ENCODE measurements at places on chromosomes 11 and 22. TPM values are rescaled to one million over a fixed set of nuclear protein-coding genes. Genes with fewer than 3 reads are reported as not detected.

TYMP gene
- 101 TPM for total RNA-seq

ELFN2 gene
- total RNA-seq, result 0.62 TPM

CRYBA4 gene
- total RNA-seq, result not detected

DNA sequence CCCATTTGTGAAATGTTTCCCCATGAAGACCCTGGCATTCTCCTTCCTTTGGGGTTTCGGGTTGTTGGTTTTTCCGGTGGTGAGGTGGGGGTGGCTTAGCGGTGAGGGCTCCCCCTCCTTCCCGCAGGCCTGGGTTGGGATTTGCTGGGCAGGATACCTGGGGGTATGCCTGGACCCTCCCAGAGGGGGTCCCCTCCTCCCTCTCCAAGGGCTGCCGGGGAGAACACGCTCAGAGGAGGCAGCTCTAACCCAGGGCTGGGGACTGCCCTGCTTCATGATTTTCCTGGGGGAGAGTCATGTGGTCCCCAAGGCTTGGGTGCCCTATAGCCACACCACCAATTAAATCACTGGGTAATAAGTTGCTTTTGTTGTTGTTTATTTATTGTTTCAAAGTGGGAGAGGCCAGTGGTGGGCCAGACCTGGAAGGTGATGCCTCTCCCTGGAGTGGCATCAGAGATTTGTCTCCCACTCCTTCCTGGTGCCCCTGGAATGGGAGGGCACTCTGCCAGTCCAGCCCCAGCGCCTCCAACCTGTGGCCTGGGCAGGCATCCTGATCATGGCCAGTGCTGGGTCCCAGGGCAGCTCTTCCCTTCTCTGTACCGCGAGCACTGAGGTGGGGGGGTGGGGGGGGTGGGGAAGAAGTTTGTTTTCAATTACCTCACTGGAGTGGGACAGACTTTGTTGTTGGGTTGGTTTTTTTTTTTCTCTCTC is 1.3 kb upstream of the CLCF1 start:
- no peak for DNase-seq
- no peaks in the 10 kb centered on the region for H3K36me3 ChIP-seq
- peaks cover 47% of the 10 kb centered on the region for H3K27me3 ChIP-seq
- peak overlapping the region; percentile 85 for H3K4me3 ChIP-seq
- peaks cover 28% of the 10 kb centered on the region for H3K4me1 ChIP-seq

- no peak for DNase-seq
- no peak overlapping the region for H3K27ac ChIP-seq
- H3K4me1 ChIP-seq, result no peaks in the 10 kb centered on the region
- no peaks in the 10 kb centered on the region for H3K27me3 ChIP-seq
Measured at GRCh38 chr11:862081-862661, 19.5 kb downstream of the TSPAN4 start.

- no peak for DNase-seq
- H3K4me1 ChIP-seq, result no peaks in the 10 kb centered on the region
- H3K27me3 ChIP-seq, result no peaks in the 10 kb centered on the region
Measured at GRCh38 chr22:11616811-11617210, 3911.2 kb upstream of the OR11H1 start.

DNA sequence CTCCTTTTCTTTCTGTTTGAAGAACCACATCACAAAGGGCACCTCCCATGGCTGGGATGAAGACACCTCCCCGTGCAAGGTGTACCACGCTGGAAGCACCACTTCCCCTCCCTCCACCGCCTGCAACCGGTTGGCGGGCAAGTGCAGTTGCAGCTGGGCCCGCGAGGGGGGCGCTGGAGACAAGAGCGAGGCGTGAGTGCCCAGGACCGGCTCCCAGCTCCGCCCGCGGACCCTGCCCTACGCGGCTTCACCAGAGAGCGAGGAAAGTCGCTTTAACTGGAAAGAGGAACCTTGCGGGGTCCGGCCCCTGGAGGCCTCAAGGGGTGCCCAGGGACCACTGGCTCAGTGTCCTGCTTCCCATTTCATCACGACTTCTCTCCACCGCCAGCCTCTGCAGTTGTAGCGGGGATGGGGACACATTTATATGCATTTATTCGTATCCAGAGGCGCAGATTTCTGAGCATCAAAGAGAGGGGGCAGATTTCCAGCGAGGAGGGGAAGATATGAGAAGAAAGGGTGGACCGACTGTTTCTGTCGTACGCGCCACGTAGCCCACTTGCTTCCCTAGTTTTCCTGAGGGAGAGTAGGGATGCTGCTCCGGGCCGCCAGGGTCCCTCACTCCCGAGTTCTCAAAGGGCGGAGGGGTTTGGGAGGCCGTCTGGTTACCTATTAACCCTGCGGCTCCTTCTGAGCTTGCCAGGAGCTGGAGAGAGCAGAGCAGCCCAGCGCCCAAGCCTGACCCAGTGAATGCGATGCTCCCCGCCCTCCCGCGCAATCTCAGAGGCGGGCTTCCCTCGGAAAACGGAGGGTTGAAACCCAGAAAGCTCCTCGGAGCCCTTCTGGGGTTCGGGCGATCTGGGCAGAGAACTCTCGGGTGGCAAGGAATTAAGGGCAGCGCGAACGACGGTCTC is 3.5 kb downstream of the ESAM start:
- H3K4me3 ChIP-seq, result peak overlapping the region; percentile 88
- peaks cover 35% of the 10 kb centered on the region for H3K4me1 ChIP-seq
- DNase-seq, result peak; percentile 80

GRCh38 chr11:76574406-76574805 is 96.1 kb downstream of the LRRC32 start:
- peaks cover under 1% of the 10 kb centered on the region for H3K27me3 ChIP-seq
- no peaks in the 10 kb centered on the region for H3K36me3 ChIP-seq
- no peak overlapping the region for H3K27ac ChIP-seq
- no peak for DNase-seq
- no peaks in the 10 kb centered on the region for H3K4me1 ChIP-seq
- no peak overlapping the region for H3K4me3 ChIP-seq

Measured in activated T-cell treated with anti-CD3 and anti-CD28 coated beads, Interleukin-2, amount 50 U/mL, for 72 hours (primary cell).